ENCODE measurements at places on chromosomes 7 and 10.
A peak's percentile ranks its signal among the peaks of the same experiment; 100 is the strongest.

- no peak for DNase-seq
Observed at GRCh38 chr7:1601956-1602355, 32.1 kb upstream of the PSMG3 start.

DNA sequence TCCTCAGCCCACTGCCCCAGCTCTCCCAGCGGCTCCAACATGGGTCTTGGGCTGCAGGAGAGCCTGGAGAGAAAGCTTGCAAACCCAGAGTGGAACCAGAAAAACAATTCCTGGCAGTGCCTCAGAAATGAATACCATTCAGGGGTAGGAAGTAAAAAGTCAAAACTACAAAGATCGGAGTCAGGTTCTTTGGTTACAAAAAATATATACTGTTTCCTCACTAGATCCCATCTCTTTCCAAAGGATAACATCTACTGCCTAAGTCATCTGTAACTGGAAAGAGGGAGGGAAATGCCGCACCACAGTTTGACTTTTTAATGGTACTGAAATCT, 14.9 kb downstream of the CREB3L2 start:
- no peak for DNase-seq

GRCh38 chr10:59099481-59099880, 77.0 kb upstream of the PHYHIPL start:
- DNase-seq = no peak

GRCh38 chr7:138195151-138195571, 118.9 kb downstream of the AKR1D1 start:
- DNase-seq = no peak

- DNase-seq = no peak
Observed at GRCh38 chr7:14400271-14400670, 410.8 kb upstream of the ETV1 start.

DNA sequence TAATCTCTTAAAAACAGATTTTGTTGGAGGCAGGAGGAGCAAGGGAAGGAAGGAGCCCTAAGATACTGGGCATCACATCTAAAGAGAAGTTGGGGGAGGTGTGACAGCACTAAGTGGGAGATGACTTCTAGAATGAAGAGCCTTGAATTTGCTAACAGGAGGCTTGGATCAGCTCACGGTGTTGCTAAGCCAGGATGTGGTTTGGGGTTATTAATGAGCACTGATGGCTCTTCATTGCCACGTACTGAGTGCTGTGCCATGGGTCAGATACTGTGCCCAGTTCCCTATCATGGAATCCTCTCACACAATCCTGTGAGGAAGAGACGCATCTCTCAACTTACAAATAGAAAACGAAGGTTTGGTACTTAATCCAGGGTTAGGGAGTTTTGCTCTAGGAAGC, 78.5 kb downstream of the C7orf25 start:
- no peak for DNase-seq

GRCh38 chr10:79367426-79368189, 20.3 kb downstream of the PPIF start:
- DNase-seq = peak; percentile 72

- DNase-seq = no peak
Observed at GRCh38 chr10:119431034-119431772, 111.3 kb downstream of the RGS10 start.

DNA sequence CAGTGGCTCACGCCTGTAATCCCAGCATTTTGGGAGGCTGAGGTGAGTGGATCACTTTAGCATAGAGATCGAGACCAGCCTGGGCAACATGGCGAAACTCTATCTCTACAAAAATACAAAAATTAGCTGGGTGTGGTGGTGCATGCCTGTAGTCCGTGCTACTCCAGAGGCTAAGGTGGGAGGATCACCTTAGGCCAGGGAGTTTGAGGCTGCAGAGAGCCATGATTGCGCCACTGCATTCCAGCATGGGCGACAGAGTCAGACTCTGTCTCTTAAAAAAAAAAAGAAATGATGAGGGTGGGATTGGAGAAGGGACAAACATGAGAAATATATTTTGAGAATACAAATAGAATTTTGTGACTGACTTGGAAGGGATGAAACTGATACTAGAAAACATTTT, 76.9 kb downstream of the SHOC2 start:
- DNase-seq = no peak

GRCh38 chr7:155292680-155293226, 4.9 kb upstream of the INSIG1 start:
- DNase-seq = no peak

- DNase-seq = no peak
Observed at GRCh38 chr7:108200326-108200725, 70.2 kb upstream of the LAMB4 start.

GRCh38 chr7:15515252-15515651, 46.6 kb downstream of the AGMO start:
- DNase-seq = peak; percentile 6

DNA sequence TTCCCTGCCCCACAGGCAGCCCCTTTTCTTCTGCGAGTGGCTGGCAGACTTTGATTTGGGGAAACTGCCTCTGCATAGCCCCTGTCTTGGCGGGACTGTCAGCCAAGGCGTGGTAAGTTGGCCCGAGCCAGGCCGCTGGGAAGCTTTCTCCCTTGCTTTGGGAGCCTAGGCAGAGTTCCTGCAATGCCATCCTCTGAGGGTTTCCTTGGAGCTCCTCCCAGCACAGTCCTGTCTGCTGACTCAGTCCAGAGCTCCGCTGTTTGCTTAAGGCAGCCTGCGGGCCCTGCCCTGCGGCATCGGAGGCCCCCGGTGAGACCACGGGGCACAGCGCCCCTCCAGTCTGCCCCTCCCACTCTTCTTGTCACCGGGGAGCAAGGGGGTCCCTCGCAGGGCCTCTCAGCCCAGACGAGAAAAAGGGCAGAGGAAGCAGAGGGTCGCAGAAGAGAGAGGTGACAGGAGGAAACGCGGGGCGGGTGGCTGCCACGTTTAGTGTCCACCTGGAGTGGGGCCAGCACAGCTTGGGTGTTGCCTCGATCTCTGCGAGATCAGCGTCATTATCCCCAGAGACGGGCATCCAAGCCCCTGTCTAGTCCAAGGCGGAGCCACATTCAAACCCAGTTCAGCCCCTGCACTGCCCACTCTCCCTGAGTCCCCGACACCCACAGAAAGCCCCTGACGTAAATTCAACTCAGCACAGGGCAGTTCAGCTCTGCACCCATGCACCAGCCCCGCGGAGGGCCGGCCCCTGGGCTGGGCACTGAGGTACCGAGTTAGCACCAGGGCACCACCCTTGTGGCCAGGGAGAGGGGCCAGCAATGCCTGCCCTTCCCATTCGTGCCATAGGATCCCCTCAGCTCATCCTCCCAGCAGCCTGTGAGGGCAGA, 59.0 kb upstream of the CHST15 start:
- peak; percentile 68 for DNase-seq

- no peak for DNase-seq
Observed at GRCh38 chr10:103932271-103932670, 14.3 kb upstream of the STN1 start.

GRCh38 chr7:92609921-92610518, 19.8 kb upstream of the FAM133B start:
- no peak for DNase-seq

DNA sequence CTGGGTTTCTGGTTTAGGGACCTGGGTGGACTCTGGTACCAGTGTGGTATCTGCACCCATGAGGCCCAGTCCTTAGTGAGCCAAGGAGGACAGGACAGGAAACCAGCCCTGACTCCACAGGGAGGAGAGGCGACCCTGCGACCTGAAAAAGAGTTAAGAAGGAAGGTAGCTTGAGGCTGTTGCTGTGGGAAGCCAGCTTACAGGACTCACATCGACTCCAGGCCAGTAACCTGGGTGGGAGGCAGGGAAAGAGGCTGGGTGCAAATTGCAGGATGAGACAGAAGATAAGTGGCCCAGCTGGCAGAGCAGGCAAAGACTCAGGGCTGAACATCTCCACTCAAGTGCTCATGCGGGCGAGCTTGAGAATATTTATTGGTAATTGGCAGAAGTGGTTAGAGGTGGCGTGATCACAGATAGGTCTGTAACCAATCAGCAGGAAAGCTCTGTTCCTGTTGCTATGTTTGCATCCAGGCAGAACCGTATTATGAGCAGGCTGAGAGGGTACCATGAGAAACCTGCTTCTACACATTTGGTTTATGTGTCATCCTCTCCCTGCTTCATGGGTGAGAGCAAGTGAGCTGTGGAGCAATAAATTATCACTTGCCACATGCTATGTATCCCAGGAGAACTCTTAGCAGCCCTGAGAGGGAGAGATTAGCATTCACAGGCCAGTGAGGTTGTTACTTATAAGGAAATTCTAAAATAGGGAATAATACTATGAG, 11.0 kb downstream of the TLL2 start:
- DNase-seq = no peak

DNA sequence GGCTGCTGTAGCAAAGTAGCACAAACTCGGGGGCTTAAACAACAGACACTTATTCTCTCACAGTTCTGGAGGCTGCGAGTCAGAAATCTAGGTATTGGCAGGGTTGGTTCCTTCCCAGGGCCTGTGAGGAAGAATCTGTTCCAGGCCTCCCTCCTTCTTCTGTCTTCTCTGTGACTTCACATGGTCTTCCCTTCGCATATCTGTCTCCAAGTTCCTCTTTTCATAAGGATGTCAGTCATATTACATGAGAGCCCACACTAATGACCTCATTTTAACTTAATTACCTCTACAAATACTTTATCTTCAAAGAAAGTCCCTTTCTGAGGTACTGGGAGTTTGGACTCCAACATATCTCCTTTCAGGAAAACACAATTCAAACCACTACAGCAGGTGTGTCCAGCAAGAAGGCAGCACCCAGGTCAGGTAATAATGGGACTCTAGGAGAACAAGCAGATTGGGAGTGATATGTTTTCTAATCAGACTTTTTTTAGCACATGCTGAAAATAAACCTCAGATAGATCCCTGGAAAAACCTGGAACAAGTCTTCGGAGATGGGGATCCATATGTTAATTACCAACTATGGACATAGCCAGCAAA, 11.7 kb downstream of the CREB5 start:
- DNase-seq = no peak

DNA sequence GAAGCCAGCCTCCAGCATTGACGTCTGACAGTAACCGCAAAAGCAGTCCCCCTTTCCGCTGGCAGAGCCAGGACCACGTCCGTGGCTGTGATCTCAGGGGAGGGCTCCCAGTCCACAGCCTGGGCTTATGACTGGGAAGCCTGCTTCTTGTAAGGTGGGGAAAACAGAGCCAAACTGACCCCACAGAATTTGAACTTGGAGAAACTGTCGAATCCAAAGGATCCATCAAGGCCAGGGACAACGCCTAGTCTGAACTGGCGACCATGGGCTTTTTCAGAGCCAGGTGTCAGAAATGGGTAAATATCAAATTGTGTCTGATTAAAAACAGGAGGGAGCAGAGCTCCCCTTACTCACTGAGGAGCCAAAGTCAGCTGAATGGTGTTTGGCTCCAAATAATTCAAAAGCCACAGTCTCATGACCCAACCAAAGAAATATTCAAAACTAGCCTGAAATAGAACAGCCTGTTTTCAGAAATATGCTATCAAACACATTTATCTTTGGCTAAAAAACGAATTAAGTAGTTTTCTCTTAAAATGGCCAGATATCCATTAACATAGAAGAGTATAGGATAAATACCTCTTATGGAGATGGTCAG, 751.4 kb upstream of the GALNT17 start:
- no peak for DNase-seq

- DNase-seq = peak; percentile 60
Observed at GRCh38 chr7:117127585-117128168, 174.4 kb downstream of the ST7 start.

DNA sequence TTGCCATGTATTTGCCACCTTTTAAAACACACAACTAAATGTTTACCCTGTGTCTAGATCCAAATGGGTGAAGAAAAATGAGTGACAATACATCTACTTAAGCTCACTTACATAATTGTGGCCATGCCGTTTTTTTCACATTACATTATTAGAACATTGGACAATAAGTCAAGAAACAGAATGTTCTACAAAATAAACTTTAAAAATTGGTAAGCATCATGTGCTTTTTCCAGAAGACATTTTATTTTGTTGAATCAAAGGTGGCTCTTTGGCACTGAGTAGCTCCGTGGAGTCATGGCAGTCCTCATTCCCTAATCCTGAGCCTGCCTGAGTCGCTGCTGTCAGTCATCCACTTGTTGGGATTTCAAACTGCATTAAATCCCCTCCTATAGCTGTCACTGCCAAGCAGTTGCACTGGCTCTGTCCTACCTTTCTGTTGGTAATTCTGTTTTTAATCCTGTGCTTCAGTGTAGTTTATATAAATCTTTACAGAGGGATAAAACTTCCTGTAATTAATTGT, 32.3 kb downstream of the CAV1 start:
- no peak for DNase-seq

DNA sequence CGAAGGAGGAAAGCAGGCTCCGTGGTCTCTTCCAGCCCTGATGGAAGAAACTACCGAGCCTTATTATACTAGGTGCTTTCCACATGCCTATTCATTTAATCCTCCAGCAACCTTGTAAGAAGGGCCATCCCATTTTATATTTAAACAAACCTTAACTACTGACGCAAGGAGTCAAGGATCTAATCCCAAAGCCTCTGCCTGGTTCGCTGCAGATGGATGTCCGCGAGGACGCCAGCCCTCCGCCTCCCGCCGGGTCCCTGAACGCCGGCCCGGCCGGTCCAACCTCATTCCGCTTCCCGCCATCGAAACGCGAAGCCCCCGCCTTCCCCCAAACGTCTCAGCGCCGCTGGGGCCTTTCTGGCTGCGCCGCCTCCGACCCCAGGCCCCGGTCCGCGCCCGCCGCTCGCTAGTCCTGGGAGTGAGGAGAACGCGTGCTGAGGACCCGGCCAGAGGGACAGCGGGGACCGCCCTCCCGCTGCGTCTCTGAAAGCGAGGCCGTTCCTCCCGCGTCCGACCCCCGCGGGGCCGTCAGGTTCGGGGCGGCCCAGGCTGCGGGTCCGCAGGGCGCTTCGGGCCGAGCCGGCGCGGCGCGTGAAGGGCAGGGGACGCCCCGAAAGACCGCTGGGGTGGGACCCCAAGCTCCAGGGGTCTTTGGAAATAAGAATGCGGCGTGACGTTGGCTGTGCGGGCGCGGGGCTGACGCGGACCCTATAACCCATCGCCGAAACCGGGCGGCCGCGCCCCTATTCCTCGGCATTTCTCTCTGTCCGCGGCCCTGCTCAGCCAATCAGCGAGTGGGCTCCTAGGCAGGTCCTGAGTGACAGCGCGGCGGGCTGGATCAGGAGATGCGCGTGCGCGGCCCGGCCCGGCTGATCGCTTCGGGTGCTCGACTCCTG, at the start of gene ATP6V0E2:
ATP6V0E2 (plus strand) TSS at position 896 of the 896 bp plus-strand sequence. CDS start 97 bp downstream, outside the sequence.
- peak; percentile 92 for DNase-seq

- no peak for DNase-seq
Observed at GRCh38 chr7:45596665-45597095, 22.5 kb downstream of the ADCY1 start.

GRCh38 chr7:98128346-98128745, 21.7 kb downstream of the LMTK2 start:
- no peak for DNase-seq

All from HFFc6 (cell line).